ENCODE measurements at places on chromosomes 3 and 15.

GRCh38 chr15:65682404-65682911, 60.7 kb downstream of the SLC24A1 start:
- no peak for DNase-seq

DNA sequence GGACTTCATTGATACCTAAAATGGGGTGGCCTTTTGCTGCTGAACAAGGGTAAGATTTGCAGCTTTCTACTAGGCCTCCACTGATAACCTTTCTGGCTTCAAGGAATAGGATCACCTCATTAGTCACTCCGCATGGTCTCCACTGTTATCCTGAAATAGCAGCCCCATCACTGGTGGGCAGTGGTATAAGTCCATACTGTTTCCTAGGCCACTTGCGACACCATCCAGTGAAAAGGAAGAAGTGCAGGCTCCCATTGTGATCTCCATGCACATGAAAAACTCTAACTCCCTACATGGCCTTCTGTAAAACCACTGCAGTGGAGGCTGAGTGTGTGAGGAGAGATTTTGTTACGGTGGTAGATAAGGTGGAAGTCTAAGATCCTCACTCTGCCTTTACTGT, 1455.9 kb downstream of the SI start:
- DNase-seq, result no peak

- no peak for DNase-seq
Observed at GRCh38 chr3:151871639-151872468, 1.6 kb upstream of the SUCNR1 start.

- DNase-seq, result no peak
Observed at GRCh38 chr15:47415539-47415971, 301.8 kb upstream of the SEMA6D start.

DNA sequence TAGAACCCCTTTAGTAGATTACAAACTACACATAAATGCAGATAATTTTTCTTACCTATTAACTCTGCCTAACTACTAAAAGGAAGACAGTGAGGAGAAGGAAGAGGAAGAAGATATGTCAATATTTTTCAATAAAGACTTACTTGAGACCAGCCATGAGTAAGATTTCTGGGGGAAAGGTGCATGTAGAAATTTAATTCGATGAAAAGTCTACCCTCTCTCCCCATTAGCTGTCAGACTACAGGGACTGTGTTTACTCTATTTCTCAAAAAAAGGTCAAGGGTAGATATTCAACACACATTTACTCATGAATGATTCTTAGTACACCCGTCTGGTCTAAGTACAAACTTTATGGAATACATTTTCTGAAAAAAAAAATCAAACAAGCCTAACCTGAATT, 6.8 kb downstream of the TSPAN3 start:
- DNase-seq, result no peak

- DNase-seq, result no peak
Observed at GRCh38 chr3:190671658-190672057, 157.8 kb downstream of the IL1RAP start.

DNA sequence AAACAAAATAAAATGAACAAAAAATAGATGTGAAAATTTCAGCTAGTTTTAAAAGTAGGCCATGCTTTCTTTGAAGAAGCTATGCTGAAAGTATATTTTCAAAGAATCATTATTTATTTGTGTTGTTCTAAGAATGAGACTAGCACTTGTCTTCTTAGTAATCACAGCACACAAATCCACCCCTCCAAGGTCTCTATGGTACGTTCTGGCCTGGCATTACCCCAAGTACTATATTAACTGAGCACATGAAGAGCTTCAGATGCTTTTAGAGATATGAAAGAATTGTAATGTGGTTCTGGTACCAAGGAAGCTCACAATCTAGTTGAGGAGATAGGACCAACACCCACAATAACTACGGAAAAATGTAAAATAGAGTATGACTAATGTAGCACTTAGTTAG, 416.5 kb downstream of the PLCL2 start:
- DNase-seq, result no peak

GRCh38 chr3:197178998-197179397, 119.4 kb downstream of the DLG1 start:
- DNase-seq, result no peak

- DNase-seq, result no peak
Observed at GRCh38 chr15:72271895-72272212, 500 bp downstream of the PARP6 start.

DNA sequence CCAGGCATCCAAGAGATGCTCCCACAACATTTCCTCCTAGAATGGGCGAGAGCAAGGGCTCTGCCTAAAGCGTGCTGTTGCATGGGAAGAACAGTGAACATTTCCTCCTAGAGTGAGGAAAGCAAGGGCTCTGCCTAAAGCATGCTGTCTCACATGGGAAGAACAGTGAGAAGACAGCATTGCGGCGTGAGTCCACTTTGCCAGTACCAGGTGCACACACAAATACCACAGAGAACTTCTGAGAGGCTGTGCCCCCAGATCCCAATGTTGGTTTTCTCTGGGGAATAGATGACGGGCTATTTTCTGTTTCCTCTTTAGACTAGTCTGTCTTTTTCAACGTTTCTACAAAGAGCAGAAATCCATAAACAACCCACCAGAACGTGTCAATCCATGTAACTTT, 142.9 kb downstream of the LRRK1 start:
- DNase-seq, result no peak

DNA sequence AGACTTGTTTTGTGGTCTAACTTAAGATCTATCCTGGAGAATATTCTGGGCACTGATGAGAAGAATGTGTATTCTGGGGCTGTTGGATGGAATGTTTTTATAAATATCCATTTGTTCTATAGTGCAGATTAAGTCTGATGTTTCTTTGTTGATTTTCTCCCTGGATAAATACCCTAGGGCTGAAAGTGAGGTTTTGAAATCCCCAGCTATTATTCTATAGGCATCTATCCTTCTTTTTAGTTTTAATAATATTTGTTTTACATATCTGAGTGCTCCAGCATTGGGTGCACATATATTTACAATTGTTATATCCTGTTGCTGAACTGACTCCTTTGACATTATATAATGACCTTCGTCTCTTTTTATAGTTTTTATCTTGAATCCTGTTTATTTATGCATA, 42.9 kb downstream of the GALK2 start:
- DNase-seq, result no peak

GRCh38 chr15:80449825-80450224, 45.6 kb downstream of the ARNT2 start:
- DNase-seq, result no peak

DNA sequence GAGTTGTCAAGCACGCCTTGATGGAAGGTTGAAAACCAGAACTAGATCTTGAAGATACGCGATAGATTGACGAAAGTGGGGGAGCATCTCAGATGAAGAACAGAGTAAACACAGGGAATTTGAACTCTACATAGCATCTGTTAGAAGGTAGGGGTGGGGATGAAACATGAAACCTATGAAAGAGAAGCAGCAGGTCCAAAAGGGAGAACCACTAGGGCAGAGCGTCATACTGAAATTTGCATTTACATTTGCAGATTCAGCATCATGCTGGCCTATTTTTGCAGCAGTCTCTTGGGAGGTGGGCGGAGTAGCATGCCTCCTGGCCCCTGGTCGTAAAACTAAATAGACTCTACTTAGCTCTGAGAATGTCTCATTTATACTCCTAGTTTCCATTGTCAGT, 46.1 kb upstream of the RASGRP1 start:
- peak; percentile 44 for DNase-seq

DNA sequence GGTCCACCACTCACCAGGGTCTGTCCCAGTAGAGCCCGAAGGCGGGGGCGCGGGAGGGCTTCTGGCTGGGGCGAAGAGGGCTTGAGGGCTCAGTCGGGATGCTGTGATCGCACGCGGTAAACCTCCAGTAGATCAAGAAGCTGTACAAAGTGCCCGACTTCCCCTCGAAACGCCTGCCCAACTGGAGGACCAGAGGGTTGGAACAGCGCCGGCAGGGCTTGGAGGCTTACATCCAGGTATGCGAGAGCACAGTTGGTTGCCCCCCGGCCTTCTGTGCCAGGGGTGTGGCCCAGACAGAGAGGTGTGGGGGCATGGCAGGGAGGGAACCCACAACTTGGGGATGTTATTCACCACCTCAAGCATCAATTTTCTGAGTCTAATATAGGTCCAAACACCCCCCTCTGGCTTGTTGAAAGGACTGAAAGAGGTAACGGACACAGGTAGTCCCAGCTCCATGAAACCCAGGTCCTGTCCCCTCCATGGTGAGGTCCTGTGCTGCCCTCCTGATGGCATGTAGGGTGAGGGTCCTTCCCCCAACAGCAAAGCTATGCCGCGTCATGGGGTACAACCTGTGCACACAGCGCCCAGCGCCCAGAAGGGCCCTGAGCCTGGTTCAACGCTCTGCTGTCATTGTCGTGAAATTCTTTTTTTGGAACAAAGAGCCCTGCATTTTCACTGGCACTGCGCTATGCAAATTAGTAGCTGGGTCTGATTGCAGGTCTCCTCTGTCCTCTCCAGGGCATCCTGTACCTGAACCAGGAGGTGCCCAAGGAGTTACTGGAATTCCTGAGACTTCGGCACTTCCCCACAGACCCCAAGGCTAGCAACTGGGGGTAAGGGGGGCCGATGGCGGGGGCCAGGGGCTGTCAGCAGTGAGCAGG, 1.2 kb downstream of the SNX22 start:
- no peak for DNase-seq

DNA sequence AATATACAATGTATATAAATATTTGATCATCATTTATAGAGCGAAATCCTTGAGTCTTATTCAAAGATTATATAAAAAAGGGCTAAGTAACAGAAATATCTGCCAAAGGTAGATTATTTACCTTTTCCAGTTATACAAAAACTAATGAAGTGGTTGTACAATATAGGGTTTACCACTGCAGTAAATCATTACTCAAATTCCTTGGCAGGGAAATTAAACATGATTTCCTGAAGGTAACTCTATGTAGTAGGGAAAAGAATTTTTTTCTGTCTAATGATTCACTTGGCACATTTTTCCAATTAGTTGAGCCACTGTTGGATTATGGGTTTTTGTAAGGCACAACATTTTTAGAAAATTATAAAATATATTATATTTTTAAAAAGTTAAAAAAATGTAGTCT, 129.6 kb downstream of the NR2F2 start:
- no peak for DNase-seq

DNA sequence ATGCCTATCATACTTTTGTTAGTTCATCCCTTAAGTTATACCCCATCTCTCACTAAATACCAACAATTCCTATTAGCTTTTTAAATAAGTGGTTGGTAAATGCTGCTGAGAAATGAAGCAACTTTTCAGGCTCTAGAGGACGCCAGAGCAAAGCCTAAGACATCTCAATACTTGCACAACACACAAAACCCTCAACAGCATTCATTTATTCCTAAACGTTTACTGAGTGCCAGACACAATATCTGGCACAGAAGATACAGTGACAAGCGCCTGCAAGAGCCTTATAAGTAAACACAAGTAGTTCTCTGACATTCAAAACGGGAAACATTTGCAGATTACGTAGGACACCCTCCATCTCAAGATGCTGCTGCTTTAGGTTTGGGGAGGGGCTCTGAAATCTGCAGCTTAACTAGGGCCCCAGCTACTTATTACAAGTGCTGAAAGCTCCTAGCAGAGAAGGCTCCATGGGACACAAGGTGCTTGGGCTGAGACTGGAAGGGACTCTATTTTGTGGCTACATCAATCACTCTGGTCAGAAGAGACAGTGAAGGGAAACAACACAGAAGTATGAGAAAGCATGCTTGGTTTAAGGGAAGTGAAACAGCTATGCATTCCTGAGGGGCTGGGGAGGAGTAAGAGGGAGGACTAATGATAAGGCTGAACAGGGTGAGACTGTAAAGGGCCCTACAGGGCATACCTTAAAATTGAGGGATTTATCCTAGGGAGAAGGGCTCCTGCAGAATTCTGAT, 311.3 kb downstream of the PLCL2 start:
- DNase-seq, result no peak

DNA sequence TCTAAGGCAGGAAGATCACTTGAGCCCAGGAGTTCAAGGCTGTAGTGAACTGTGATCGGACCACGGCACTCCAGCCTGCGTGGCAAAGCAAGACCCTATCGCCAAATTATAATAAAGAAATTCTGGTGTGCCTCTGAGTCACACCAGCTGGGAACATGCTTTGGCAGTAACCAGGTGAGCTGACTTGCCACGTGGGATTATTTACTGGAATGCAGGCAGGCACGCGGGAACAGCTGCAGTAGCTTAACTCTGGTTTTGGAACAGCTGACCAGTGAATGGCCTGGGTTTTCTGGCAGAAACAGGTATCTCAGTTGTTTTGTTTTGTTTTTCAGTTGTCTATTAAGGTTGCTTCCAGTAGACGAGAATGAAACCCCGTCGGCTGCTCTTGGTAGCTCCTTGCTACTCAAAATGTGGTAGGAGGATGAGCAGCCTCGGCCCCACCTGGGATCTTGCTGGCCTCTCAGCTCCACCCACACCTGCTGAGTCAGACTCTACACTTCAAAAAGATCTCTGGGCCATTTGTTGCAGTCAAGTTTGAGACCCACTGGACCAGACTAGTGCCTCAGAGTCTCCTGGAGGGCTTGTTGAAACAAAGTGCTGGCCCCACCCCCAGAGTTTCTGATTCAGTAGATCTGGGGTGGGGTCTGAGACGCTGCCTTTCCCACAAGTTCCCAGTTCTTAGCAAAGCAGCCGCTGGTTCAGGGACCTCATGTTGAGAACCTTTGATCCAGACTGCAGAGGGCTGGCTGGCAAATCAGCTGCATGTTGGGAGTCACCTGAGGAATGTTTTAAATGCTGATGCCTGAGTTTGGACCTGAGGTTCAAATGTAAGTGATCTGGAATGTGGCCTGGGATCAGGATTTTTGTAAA, 26.6 kb downstream of the IDH2 start:
- DNase-seq, result peak; percentile 29

DNA sequence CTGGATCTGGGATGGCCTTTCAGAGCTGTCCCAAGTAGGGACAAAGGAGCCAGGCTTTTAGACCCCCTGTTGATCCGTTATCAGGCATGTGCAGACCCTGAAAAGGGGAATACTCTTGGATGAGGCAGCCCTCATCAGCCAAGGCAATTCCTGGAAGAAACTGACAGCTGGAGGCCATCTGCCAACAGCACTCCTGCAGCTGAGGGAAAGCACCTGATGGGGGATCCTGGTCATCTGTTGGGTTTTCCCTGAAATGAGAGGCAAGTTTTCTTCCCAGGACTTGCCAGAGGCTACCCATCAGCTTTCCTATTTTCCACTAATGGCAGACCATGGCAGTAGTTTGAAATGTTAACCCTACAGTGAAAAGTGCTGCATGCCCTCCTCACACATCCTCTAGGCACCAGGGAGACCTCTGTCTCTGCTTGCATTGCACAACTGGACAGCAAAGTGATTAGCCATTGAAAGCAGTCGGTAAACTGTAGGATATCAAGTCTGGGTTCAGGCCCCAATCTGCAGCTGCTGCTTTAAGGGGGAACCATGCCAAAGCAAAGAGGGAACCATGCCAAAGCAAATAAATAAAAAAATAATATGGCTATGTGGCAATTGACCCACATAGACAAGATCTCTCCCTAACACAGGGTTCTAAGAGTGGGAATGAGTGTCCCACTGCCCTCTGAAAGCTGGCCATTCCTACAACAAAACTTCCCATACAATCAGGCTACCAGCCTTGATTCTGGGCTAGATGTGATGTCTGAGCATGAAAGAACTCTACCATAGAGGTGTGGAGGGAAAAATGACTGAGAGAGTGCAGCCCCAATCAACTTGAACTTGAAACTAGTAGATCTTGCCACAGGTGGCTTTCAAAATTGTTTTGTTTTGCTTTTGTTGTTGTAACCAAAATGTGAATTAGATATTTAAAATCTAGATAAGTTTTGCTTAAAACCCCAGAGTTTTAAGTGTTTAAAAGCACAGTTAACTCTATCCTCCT, 232.0 kb upstream of the STT3B start:
- no peak for DNase-seq

All from stimulated activated naive CD4-positive, alpha-beta T cell treated with Interleukin-2 at 50 U/mL for 16 hours (primary cell).